Sciatic nerve (tissue), 2 donors: ENCODE measurements at places on chromosomes 5 and 9. TPM values are rescaled to one million over a fixed set of nuclear protein-coding genes. Genes with fewer than 3 reads are reported as not detected.

The DMRT2 gene
- 2.4 TPM for total RNA-seq

GRCh38 chr5:157282150-157282549, 16.2 kb downstream of the CYFIP2 start:
- DNase-seq = no peak

GRCh38 chr5:133842846-133843611, 125.4 kb downstream of the C5orf15 start:
- no peak for DNase-seq

GRCh38 chr9:115672477-115673316, 480.9 kb upstream of the PAPPA start:
- DNase-seq = no peak

The ANXA2R gene
- total RNA-seq = 5.7 TPM

DNA sequence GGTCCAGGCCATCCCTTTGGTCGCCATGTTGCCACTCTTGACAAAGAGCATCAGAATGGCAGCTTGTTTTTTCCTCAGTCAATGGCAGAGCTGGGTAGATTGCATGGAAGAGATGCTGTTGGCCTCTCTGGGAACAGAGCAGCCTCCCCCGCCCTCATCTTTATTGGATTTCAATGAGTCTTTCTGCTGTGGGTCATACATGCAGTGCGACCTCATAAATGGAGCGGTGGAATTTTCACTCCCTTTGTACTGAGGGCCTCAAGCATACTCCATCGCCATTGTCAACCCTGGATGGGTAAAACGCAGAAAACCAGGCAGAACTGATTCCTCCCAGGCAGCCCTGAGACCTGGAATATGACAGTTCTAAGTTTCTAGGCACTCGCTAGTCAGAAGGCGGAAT, 71.8 kb downstream of the ZNF618 start:
- DNase-seq = no peak

The KIF12 gene
- 0.22 TPM for total RNA-seq

GRCh38 chr9:29211580-29212396, 1638.5 kb upstream of the C9orf72 start:
- DNase-seq = no peak
